ENCODE measurements at places on chromosomes 12 and 14. TPM values are rescaled to one million over a fixed set of nuclear protein-coding genes. Genes with fewer than 3 reads are reported as not detected.

DNA sequence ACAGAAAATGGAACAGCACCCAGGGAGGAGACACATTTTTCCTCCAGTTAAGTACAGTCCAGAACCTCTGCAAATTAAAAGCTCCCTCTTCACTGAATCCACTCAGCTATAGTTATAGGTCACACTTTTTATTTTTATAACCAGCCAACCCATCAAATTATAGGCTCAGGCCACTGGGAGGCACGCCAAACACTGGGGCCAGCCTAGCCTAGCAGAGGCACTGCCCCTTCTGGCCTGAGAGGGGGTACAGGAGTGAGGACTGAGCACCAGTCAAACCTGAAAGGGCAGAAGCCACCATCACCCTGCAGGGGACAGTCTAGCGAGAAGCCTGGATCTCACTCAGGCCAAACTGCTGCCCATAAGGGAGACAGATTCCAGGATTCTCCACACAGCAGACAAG, 19.3 kb downstream of the FMNL3 start:
- DNase-seq, result no peak

- peak; percentile 60 for DNase-seq
These were observed 510.7 kb downstream of the C12orf50 start for GRCh38 chr12:87518481-87518880.

DNA sequence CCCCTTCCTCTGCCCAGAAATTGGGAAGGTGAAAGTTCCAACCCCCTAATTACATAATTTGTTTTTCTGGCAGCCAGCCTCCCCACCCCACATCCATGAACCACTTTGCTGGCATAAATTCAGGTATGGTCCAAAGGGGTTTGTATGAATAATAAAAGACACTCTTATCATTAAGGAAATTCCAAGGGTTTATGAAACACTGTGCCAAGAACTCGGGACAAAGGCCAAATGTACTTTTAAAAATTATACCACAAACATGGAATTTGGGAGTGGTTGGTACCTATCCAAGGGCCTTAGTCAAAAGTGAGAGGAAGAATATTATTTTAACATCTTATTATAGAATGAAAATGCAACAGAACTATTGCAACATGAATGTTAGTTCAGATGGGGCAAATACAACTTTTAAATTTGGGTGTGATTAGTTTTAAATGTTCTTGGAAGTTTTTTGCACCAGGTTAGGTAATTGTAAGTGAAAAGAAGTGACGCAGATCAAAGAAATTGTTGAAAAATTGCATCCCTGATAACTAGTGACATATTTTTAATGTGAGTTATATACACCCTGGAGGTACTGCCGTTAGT, 217.8 kb downstream of the TMEM117 start:
- DNase-seq, result peak; percentile 38

- no peak for DNase-seq
These were observed 63.4 kb upstream of the PTGR2 start for GRCh38 chr14:73788317-73788598.

DNA sequence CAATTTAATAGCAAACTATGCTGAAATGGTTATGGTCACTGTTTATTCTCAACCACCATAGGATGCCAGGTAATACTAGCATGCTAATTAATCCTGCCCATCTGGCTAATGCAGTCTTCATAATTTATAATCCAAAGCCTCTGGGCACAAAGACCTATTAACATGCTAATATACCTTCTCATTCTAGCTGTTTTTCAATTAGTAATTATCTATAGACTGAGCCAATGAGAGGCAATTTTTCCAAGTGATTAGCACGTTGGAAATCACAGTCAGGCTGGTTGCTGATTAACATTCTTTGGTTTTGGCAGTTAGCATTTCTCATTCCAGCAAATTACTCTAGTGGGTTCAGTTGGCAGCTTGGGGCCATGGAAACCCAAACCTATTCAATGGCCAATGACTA, 357.2 kb downstream of the SEC23A start:
- DNase-seq, result no peak

GRCh38 chr14:76129851-76130576, 21.7 kb upstream of the GPATCH2L start:
- no peak for DNase-seq

GRCh38 chr12:99529966-99530365, 117.6 kb upstream of the GARIN6 start:
- peak; percentile 49 for DNase-seq

DNA sequence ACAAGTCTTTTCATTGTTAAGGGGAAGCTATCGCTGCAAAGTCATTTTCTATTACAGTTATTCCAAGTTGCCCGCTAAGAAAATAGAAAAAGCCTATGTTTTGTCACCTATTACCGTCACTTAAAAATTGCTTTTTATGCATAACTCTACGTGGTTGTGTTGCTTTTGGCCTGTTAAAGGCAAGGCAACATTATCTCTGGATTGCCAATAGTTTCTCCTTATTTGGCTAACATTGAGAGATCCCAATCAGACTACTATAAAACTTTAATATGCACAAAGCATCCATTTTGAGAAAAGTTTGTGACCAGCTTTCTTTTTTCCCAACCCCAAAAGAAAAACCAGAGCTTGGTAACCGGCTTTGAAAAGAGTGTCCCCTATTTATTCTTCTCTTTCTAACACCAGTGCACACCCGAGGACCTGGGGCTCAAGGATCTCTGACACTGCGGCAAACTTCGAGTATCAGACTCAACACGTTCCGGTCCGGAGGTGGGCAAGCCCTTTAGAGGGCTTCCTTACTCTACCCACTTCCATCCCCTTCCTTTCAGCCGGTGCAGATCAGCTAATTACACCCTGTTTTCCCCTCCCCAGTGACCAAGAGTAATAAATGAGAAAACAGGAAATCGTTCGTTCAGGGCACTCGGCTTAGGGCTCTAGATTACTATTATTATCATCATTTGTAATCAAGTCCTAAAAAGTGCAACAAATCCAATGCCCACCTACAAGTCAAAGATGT, 1.2 kb downstream of the PPP1R12A start:
- peak; percentile 35 for DNase-seq

- peak; percentile 23 for DNase-seq
These were observed 38.0 kb upstream of the ESRRB start for GRCh38 chr14:76337635-76338545.

DNA sequence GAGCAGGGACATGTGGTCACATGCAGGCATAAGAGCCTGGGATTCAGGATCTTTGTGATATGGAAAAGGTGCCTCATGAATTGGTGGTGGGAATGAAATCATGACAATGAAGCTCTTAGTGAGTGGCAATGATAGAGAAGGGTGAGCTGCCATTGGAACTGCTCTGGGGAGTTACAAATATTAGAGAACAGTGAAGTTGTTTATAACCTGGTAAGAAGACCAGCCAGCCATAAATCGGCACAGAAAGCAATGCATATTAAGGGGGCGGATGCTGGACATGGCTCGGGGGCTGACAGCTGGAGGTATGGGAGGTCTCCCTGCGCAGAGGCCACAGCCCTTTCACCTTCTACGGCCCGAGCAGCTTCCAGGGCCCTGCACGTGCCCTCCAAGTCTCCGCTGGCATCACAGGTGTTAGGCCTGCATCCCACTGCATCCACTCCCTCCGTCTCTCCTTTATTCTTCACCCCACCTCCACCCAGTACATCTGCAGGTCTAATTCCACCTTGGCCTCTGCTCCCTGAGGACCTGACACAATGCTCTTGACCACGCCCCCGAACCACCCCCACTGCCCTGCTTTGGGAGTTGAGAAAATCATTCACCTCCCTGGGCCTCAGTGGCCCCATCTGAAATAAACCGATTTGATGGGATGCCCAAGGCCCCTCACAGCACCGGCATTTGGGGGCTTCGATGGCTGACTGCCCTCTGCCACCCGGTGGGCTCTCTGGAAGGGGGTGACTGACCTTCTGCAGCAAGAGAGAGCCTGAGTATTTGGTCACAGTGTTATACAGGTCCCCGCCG, 4.1 kb downstream of the CACNA2D4 start:
- no peak for DNase-seq

LUM gene
- total RNA-seq, result not detected

GALC gene
- total RNA-seq, result 7.6 TPM

SSPN gene
- total RNA-seq, result 1.4 TPM

GARIN6 gene
- not detected for total RNA-seq

KRT83 gene
- 5.9 TPM for total RNA-seq

BCL11B gene
- total RNA-seq, result 2.7 TPM

GPR84 gene
- 0.17 TPM for total RNA-seq

COX8C gene
- not detected for total RNA-seq

KRT72 gene
- total RNA-seq, result not detected

GPR137C gene
- 0.64 TPM for total RNA-seq
